MM.1S (cell line): ENCODE measurements at places on chromosomes 4 and X.

- DNase-seq = no peak
Observed at GRCh38 chr4:78520808-78521226, 30.8 kb upstream of the ANXA3 start.

GRCh38 chr4:84677093-84677492, 94.2 kb downstream of the CDS1 start:
- no peak for DNase-seq

- no peak for DNase-seq
Observed at GRCh38 chrX:39984191-39984956, 113.4 kb downstream of the BCOR start.

- no peak for DNase-seq
Observed at GRCh38 chrX:110588853-110589252, 206.8 kb downstream of the CHRDL1 start.

GRCh38 chr4:84837751-84838150, 128.7 kb downstream of the WDFY3 start:
- no peak for DNase-seq

- DNase-seq = peak; percentile 66
Observed at GRCh38 chr4:47972181-47972580, 44.3 kb downstream of the CNGA1 start.

- DNase-seq = no peak
Observed at GRCh38 chr4:11966782-11967181, 538.1 kb upstream of the HS3ST1 start.

DNA sequence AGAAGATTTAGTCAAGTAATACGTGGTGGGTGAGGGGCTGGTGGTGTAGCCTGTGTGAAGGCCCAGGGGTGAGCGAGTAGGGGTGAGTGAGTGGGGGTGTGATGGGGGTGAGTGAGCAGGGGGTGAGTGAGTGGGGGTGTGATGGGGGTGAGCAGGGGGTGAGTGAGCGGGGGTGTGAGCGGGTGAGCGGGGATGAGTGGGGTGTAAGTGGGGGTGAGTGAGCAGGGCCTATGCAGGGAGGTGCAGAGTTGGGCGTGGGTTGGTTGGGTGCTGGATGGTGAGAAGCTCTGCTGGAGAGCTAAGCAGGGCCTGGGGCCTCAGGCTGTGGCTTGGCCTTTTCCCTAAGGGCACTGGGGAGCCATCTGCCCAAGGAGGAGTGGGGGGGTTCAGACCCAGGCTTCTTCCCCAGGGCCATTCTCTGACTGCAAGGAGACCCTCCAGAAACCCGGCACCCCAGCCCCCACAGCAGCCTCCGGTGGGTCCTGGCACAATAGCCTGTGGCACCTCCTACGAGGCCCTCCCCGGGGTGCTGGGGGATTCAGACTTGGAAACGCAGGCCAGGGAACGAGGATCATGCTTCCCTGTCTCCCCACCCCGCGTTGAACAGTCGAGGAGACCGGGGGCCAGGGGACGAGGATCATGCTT, 30.4 kb downstream of the SH3TC1 start:
- no peak for DNase-seq

DNA sequence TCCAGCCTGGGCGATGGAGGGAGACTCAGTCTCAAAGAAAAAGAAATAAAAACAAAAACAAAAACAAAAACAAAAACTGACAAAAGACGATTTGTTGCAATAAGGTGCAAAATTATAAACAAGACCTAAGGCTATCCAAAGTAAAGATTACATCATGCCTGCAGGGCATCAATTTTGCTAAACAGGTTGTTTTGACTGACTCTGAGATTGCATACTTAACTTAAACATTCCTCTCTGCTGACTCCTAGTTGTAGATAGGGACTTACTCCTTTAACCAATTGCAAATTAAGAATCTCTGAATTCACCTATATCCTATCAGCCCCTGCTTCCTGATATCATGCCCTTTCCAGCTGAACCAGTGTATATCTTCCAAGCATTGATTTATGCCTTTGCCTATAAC, 2687.3 kb downstream of the PCDH7 start:
- no peak for DNase-seq

GRCh38 chrX:34218063-34218462, 85.9 kb upstream of the FAM47A start:
- no peak for DNase-seq

- DNase-seq = no peak
Observed at GRCh38 chrX:41875142-41875541, 48.2 kb downstream of the CASK start.

- DNase-seq = peak; percentile 87
Observed at GRCh38 chr4:88592600-88593448, 544 bp downstream of the HERC3 start.

GRCh38 chr4:146178126-146178525, 2.6 kb downstream of the LSM6 start:
- no peak for DNase-seq

DNA sequence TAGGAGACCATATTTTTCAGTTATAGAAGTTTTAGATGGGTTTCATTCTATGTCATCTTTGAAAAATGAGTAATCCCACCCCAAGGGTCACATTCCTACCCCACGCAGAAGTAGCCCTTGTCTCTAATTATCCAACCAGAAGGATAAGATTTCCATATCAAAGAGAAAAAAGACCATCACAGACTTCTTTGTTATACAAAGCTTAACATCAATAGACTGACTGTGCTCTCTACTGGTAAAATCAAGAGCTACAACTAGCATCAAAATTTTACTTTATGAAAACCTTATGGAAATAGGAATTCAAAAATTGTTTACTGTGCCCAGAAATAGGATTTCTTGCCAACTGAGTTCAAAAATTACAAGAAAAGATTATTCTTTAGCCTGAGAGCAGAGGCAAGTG, 24.9 kb downstream of the TNMD start:
- DNase-seq = no peak

DNA sequence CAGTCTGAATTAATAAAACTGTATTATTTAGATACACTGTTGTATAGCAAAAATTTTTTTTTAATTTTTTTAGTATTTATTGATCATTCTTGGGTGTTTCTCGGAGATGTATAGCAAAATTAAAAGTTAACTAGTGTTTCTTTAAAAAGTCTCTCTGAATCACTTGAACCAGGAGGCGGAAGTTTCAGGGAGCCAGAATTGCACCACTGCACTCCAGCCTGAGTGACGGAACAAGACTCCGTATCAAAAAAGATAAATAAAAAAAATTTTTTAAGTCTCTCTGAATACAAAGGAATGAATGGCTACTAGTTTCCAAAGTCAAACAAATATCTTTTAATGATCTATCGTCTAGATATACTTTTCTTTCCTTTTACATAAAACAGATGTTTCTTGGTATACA, 64.4 kb downstream of the ELF2 start:
- DNase-seq = no peak

DNA sequence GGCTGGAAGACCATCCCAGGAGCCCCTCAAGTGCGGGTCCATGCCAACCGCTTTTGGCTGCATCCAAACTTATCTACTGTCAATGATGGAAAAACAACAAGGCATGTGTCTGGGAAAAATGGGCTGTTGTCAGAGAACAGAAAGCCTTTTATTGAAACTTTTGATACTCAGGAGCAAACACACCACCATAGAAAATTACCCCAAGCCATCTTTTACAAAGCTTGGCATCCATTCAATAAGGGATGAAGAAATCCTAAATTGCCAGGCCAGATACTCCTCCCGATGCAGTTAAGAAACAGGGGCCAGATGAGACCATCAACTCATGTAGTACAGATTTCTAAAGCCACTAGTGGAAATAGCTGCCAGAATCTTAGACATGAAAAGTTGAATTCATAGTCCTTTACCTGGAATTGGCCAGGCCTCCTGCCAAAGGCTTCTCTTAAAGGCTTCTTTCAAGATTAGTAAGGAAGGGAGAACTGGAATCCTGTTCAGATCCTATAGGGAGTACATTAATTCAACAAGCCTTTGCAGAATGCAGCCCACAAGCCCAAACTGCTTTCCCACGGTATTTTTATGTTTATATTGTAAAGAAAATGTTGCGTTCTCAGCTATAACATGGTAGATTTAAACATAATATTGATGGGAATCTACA, 145.4 kb upstream of the MAP3K15 start:
- no peak for DNase-seq

GRCh38 chr4:133868856-133869255, 332.7 kb downstream of the PABPC4L start:
- no peak for DNase-seq

DNA sequence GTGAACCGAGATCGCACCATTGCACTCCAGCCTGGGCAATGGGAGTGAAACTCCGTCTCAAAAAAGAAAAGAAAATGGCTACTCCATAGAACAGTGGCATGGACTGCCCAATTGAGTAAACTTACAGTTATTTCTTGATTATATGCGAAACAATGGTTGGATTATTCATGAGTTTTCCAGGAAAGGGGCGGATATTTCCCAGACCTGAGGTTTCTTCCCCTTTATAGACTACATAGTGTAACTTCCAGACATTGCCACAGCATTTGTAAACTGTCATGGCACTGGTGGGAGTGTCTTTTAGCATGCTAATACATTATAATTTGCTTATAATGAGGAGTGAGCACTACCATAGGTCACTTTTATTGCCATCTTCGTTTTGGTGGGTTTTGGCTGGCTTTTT, 14.1 kb upstream of the MRPL1 start:
- no peak for DNase-seq
